ENCODE measurements at places on chromosomes 13 and 19.

- DNase-seq = no peak
Observed at GRCh38 chr13:19089315-19089714, 92.3 kb downstream of the TUBA3C start.

DNA sequence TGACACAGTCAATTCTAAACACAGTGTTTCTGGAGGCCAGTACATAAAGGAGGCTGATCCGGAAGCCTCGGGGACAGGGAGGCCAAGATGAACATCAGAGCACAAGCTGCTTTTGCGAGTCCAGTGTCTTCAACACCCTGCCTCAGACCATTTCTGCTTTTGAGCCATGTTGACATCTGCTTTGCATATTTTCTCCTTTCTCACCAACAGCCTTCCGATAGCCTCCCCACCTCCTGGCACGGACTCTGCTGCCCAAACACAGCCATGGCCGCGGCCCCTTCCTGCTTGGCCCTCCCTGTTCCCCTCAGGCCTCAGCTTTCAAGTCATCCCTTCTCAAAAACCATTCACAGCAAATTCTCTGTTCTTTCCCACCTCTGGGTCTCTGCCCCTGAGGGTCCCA is 3.6 kb downstream of the LRRC25 start:
- DNase-seq = no peak

DNA sequence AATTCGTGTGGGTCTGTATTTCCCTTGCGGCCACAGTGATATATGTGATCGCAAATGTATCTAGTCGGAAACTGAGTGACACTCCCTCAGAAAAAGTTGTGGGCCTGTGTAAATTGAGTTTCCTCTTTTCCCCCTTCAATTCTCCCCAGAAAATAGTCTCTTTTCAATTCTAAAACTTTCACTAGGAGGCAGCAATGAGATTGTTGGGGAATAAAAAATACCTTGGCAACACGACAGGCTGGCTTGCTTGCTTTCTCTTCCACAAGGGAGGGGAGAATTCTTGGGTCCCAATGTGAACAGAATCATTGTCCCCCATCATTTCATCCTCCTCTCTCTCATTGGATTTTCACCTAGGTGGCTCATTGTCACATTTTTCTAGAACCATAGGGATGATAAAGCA is 3.7 kb upstream of the SOX21 start:
- DNase-seq = no peak

- DNase-seq = no peak
Observed at GRCh38 chr13:95541308-95541707, 11.2 kb upstream of the CLDN10 start.

DNA sequence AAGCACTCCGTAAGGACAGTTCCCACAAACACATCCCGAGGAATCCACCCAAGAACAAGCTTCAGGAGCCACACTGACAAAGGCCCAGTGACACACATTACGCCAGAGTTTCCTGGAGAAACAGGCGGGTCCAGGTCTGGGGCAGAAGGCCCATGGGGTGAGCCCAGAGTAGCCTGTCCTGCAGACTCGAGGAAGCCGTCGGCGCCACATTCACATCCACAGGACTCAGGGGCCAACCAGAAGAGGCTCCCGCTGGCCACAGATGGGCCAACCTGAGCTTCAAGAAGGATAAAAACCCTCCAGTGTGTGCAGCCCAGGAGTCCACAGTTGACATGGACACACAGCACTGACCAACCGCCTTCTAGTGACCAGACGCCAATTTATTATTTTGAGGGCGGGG is 31.3 kb downstream of the GRTP1 start:
- no peak for DNase-seq

DNA sequence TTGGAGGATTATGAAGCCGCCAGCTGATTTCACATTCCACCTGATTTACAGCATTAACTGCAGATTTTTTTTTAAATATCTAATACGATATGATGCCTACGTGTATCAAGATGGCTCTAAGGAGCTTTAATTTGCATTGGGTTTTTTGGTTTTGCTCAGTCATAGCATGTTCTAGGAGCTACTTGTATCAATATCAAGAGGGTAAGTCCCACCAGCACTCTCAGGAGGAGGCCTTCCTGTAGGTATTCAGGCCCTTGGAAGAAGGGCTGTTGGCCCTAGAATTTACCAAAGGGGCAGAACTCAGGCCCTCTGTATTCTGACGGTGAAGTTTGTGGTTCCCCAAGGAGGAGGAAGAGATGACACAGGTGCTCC is 97.2 kb upstream of the IPO5 start:
- no peak for DNase-seq

- DNase-seq = no peak
Observed at GRCh38 chr19:33849551-33850147, 53.0 kb downstream of the KCTD15 start.

DNA sequence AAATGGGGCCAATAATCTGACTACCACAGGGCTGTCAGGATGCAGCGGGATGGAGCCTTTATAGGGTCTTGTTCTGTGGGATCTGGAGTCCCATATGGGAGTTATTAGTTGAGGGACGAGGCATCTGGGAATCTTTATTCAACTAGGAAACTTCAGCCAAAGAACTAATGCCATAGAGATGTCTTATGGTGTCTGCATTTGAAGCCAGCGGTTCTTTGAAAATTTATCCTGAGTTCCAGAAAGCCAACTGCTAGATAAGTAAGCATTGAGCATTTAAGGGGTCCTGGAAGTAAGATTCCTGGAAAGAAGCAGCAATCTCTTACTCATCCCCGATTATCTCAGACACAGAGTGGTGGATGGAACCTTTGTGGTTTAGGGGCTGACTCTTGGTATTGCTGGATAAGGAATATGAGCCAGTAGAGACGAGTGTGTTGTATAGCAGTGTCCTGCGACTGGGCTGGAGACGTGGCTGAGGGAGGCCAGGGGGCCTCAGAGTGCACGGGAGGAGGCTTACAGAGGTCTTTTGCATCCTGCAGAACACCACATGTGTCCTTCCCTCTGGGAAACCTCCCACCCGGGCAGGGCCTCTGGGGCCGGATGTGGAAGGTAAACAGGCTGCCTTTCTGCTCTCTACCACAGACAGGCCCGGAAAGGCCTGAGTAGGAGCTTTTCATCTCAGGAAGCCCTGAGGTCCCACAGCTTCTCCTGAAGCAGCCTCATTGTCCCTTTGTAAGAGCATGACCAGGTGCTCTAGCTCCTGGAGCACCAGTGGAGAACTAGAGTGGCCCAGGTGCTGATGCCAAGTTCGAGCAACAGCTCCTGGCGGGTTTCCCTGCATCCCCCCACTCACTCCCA is 28.8 kb downstream of the ACTN4 start:
- no peak for DNase-seq

DNA sequence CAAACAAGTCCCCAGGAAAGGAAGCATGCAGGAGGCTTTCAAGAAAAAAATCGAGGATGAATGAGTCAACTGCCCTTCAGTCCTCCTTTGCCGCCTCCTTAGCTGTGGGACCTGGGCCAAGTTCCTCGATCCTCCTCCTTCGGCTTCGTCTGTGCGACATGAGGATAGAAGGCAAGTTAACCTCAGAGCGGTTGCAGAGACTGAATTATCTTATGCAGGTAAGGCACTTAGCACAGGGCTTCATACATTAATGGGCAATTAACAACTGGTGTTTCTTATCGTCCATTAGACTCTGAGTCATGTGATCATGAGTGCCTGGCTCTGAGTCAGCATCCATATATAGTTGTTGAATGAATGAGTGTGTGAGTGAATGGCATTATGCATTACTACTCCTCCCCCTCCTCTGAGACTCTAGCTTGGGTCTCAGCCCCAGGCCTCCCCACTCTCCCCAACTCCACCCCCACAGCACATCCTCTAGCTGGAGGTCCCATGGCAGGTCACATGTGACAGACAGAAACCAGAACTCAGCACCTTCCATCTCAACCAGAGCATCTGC is 1.6 kb upstream of the TTC9B start:
- no peak for DNase-seq

DNA sequence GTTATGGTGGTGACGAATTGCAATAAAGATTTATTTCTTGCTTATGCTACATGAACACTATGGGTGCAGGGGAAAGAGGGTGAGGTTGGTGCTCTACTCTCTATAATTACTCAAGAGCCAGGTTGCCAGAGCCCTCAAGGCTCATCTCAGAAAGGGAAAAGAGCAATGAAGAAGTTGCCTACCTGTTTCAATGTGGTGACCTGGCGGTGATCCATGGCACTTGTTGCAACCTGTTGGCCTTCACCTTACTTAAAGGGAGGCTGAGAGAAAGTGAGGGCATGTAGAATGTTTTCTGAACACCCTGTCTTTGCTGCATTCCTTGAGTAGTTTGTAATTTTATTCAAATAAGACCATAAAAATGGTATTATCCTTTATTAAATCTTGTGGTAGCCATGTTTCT is 394.4 kb downstream of the GPC6 start:
- no peak for DNase-seq

GRCh38 chr13:59880468-59880867 is 283.3 kb downstream of the DIAPH3 start:
- no peak for DNase-seq

DNA sequence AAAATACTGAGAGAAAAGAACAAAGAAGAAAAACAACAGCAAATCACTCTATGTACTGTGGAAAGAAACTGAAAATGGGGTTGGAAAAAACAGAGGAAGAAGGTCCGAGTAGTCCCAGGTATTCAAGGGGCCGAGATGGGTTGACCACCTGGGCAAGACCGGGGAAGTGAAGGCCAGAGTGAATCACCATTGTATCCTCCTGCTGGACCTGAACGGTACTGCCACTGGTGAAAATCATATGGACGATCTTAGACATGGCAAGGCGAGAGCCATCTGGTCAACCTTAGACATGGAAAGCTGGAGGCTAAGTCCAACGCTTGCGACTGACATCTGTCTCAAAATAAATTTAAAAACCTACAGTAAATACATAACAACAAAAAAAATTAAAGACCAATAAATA is 44.4 kb upstream of the ZNF91 start:
- DNase-seq = no peak

- DNase-seq = no peak
Observed at GRCh38 chr13:76425935-76426334, 460.3 kb downstream of the KCTD12 start.

DNA sequence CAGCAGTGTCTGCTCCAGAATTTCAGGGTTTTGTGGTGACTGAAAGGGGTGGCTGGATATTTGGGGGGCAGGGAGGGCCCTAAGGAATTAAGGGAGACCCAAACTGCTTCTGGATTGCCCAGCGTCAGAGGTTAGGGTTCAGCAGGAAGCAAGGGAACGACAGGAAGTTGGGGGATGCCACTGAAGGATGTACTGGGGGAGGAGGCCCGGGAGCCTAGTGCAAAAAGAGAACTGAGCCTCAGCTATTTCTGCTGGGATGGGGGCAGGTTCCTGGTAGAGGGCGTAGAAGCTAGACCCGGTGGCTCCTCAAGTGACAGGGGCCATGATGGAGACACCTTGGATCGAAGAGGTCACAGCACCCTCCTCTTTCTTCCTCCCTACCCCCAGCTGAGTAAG is 1.1 kb downstream of the CYP2S1 start:
- no peak for DNase-seq

- DNase-seq = no peak
Observed at GRCh38 chr13:23696610-23697009, 126.4 kb downstream of the TNFRSF19 start.

- no peak for DNase-seq
Observed at GRCh38 chr13:102965802-102966201, 100.4 kb downstream of the SLC10A2 start.

DNA sequence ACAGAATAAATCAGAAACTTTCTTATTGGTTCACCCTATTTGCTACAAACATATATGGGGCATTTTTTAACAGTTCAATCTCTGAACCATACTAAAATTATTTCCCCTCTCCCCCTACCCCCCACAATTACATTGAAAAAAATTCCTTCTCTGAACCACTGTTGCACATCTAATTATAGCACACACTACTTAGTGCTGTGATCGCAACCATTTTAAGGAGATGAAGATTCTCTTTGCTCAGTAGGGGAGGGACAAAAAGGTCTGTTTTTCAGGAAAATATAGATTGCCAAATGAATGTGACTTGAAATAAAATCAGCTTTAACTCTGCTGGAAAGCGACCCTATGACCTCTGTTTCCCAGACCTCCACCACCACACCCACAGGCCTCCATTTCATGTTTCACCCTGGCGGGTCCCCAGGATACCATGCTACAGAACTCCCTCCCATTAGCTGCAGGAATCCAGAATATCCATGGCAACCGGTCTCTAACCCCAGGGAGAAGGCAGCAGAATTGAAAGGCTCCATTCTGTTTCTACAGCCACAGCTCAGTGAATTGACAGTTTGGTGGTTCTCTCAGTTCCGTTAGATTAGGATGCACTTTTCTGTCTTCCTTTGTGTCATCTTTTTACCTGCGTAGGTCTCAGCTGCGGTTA is 286.3 kb downstream of the TBC1D4 start:
- DNase-seq = no peak

GRCh38 chr19:16476401-16476800 is 4.6 kb upstream of the EPS15L1 start:
- DNase-seq = no peak

GRCh38 chr19:51010066-51010795 is 8.8 kb upstream of the KLK8 start:
- no peak for DNase-seq

DNA sequence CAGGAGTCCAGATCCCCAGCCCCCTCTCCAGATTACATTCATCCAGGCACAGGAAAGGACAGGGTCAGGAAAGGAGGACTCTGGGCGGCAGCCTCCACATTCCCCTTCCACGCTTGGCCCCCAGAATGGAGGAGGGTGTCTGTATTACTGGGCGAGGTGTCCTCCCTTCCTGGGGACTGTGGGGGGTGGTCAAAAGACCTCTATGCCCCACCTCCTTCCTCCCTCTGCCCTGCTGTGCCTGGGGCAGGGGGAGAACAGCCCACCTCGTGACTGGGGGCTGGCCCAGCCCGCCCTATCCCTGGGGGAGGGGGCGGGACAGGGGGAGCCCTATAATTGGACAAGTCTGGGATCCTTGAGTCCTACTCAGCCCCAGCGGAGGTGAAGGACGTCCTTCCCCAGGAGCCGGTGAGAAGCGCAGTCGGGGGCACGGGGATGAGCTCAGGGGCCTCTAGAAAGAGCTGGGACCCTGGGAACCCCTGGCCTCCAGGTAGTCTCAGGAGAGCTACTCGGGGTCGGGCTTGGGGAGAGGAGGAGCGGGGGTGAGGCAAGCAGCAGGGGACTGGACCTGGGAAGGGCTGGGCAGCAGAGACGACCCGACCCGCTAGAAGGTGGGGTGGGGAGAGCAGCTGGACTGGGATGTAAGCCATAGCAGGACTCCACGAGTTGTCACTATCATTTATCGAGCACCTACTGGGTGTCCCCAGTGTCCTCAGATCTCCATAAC is at the start of gene APOE:
TSS of gene APOE (plus strand) at position 360 of the 724 bp plus-strand sequence. CDS start 829 bp downstream, outside the sequence.
- DNase-seq = no peak

GRCh38 chr19:9058905-9059667 is 27.8 kb upstream of the OR1M1 start:
- DNase-seq = no peak

DNA sequence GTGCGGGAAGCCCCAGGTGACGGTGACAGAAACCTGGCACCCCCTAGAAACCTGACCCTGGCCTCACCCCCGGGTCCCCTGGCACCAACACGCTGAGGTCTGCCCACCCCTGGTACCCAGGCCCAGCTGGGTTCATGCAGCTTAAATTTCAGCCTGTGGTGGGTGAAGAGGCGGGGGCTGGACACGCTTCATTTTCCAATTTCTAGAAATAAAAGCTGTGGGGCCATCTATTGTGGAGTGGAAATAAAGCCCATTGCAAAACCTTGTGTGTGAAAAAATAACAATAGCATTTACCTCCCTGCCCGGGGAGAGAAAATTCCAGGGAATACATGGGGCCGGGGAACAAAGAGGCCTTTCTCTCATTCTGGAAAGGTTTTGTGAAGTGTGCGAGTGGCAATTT is 7.5 kb upstream of the FUT5 start:
- DNase-seq = no peak

- no peak for DNase-seq
Observed at GRCh38 chr13:30429235-30429634, 6.9 kb downstream of the UBE2L5 start.
